ENCODE measurements at places on chromosomes 16 and 17.

DNA sequence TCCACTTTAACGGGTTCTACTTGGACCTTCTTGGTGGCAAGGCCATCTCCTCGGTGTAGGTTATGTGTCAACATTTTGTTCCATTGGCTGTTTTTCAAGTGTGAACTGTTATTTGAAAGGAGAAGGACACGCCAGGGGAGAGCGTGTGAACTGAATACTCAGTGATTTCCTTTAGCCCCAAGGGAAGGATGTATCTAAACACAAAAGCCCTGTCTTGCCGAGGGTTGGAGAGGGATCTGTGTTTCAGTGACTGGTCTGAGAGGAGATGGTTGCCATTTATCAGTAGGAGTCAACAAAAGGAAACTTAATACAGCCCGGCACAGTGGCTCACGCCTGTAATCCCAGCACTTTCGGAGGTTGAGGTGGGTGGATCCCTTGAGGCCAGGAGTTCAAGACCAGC is 50.0 kb downstream of the USP10 start:
- DNase-seq: no peak

- no peak for DNase-seq
Measured at GRCh38 chr17:13107676-13108235, 89.9 kb upstream of the ELAC2 start.

DNA sequence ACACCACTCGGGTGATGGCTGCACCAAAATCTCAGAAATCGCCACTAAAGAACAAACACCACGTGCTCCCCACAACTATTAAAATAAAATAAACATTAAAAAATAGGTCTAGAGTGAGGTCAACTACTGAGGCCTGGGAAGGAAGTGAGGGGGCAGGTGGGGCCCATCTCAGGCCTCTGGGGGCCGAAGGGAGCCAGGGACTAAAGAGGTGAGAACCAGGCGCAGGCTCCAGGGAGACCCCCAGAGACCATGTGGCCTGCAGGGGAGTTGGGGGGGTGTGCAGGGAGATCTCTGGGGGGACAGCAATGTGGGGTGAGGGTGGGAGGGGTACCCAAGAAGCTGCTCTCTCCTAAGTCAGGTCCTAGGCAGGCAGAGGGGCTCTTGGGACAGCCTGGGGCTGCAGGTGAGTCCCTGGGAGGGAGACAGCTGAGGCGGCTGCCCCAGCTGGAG is 111.3 kb upstream of the SMURF2 start:
- DNase-seq: no peak

DNA sequence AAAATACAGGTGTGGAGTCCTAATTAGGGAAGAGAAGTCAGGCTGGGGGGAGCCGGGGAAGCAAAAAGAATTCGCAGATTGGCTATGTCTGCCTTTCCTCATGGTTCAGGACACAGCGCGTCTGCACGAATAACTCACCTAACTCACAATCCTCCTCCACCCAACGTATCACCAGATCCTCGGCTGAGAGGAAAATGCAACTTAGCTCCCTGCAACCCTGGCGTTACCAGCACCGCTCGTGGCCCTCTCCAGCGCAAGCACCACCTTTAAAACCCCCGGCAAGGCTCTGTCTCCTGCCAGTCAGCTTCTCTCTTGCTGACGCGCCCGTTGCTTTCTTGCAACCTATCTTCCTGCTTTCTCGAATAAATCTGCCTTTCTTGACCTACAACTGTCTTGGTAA is 49.8 kb upstream of the METRNL start:
- no peak for DNase-seq

GRCh38 chr17:59439741-59440211 is 108.3 kb downstream of the YPEL2 start:
- DNase-seq: no peak

DNA sequence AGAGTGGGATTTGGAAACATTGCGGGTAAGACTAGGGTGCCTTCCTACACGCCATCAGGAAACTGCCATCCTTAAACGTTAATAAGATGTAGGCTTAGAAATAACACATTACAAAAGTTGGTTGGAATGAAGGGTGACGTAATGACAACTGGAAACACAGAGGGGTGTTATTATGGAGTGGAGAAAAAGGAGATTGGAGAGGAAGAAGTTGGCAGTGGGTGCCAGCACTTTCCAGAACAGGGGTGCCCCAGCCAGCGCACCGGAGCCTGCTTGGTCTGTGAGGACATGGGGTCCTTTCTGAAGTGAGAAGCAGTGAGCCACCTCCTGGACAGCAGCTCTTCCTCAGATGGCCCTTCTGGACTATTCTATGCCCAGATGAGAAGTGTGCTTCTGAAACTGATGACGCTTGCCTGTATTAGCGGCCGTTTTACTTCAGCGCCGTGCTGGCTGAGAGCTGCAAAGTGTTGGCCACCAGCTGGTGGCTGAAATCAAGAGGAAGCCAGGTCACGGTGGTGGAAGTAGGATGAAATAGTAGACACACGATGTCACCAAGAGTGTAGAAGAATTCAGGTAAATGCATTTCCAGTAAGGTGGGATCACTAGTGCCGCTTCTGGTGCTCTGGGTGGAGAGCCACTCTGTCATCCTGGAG is 244.8 kb downstream of the NTN1 start:
- DNase-seq: no peak

DNA sequence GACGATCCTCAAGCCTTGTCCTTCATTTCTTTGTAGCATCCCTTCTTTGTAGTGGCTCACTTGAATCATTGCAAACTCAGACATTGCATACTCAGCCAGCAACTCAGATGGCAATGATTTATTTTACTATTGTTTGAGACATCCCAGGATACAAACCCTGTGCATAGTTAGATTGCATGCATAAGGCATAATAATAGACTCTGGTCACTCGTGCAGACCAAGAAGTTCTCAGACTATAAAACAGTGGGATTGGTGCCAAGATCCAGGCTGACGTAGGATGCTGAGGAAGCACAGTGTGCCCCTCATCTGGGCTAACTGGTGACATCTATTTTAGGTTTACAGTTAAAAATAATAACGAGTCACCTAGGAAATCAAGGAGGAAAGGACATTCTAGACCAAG is 142.3 kb downstream of the PMP22 start:
- no peak for DNase-seq

DNA sequence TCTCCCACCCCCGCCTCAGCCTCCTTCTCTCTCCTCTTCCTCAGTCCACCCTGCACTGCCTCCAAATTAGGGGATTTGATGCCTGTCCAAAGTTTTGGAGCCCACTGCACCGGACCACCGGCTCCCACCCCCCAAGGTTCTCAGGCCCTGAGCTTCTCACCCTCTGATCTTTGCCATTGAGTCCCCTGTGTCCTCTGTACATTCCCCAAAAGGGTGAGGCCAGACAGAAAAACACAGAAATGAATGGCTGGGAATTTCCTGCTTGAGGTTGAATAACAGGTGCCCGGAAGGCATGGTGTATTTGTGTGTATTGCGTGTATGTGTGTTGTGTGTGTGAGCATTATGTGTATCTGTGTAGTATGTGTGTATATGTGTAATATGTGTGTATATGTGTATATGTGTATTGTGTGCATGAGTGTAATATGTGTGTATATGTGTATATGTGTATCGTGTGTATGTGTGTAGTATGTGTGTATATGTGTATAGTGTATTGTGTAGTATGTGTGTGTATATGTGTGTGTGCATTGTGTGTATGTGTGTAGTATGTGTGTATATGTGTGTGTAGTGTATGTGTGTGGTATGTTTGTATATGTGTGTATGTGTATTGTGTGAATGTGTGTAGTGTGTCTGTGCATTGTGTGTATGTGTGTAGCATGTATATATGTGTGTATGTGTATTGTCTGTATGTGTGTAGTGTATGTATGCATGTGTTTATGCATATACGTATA is 16.0 kb upstream of the CCL17 start:
- no peak for DNase-seq

DNA sequence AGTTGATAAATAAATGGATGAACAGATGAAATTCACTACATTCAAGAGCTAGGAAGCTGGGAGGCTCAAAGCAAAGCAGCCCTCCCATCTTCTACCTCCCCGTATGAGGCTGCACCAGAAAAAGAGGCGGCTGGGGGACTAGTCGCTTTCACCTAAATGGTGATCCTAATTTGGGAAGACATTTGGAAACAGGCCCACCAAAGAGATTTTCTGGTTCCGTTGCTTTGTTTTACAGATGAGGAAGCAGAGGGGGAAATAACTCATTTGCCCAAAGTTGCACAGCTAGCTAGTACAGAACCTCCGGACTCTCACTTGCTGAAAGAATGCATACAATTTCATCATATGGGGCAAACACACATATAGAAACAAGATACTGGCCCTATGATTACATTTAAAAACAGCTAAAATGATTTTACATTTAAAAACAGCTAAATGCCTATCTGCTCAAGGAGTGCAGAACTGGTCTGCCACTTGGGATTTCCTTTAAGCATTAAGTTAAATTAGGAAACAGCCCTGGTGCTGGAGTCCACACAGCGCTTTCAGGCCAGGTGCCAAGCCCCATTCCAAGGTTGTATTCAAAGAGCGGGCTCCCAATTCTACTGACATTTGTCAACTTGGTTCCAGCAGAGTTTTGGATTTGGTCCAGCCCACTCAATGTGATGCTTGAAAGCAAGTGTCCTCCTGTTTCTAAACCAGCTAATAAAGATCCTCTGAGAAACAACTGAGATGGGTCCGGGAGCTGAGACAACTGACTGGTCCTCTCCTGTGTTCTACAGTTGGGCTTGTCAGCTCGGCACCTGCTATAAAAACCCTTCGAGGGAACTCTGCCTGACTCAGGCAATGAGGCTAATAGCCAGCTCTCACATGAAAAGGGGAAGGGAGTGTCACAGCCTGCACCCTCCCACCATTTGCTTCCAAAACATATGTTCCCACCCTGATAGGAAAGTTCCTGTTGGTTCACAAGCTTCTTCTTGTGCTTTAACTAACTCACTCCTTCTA is 11.7 kb downstream of the ERN1 start:
- no peak for DNase-seq

- DNase-seq: no peak
Measured at GRCh38 chr17:13626703-13627102, 25.0 kb upstream of the HS3ST3A1 start.

DNA sequence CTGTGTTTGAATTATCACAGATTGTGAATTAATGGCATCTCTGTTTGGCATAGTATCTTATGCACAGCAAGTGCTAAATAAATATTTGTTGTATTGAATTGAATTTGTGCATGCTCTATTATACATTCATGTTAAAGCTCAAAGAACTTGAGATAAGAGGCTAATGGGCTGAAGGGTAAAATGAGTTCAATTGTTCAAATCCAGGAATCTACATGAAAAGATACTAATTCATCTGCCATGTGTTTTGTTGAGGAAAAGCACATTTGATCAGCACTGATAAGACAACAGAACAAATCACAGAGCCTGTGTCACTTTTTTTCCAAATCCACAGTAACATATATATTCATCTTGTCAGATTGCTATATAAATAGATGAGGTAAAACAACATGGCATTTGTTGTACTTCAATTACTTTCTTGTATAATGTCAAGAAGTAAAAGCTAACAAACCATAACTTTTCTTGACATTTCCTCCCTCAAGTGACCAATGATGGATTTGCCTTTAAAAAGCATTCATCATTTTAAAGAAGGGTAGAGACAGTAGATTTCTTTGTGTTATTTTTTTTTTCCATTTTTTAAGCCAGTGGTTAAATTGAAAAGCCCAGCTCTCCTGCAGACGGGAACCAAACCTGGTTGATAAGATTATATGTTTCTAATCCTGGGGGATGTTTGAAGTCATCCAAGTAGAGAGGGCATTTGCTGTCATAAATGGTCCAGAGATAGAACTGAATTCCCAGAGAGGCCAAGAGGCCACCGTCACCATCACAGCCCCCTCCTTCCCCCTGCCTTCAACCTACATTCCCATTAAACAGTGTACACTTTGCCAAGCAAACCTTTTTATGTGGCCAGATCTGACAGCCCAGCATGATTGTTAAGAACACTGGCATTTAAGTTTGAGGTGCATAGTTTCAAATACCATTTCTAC is 123.0 kb downstream of the CHD9NB start:
- no peak for DNase-seq

DNA sequence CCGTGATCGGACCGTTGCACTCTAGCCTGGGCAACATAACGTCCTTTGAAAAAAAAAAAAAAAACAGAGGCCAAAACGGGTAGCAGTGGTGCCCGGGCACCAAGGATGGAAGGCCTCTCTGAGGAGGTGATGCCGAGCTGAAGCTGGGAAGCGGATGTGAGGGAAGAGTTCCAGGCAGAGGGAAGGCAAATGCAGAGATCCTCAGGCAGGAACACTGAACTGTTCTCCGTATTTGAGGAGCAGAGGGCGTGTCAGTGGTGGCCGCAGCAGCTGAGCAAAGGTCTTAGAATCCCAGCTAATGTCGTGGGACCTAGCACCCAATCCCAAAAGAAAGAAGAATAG is 656 bp upstream of the KCTD13 start:
- no peak for DNase-seq

GRCh38 chr17:4389079-4389478 is 22.6 kb upstream of the UBE2G1 start:
- no peak for DNase-seq

DNA sequence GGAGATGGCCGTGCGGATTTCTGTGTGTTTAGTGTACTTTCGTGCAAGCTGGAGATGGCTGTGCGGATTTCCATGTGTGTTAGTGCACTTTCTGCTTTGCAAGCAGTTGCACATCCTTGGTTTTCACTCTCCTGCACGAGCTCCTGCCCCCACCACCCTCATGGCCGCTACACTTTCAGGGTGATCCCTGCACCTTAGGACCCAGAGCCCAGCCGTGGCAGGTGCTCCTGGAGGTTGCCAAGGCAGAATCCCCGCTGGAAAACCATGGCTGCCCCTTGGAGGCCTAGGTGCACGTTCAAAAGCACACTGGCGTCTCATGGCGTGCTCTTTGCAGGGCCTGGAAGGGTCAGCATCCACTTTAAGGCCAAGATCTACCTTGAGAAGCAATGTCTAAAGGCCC is 311.0 kb upstream of the TNRC6C start:
- DNase-seq: no peak

DNA sequence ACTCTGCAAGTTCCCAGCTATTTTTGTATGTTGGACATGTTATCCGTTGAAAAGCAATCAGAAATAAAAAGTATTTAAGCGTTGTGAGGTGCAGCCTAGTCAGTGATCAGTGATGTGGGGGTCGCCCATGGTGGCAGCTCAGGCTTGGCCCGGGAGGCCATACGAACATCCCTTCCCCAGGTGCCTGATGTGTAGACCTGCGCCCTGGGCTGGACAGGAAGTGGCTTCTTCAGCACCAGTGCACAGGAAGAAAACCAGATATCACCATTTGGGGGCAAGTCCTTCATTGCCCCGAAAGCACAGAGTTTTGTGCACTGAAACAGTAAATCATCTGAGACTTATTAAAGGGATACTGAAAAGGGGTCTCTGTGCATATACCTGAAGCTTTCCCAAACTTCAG is 98.9 kb downstream of the SOCS1 start:
- DNase-seq: no peak

GRCh38 chr16:79723583-79724168 is 123.1 kb upstream of the MAF start:
- no peak for DNase-seq

Measured in activated naive CD4-positive, alpha-beta T cell treated with anti-CD3 and anti-CD28 coated beads, Interleukin-2, amount 50 U/mL, for 16 hours (primary cell).